Glutamatergic neuron (in vitro differentiated cells): ENCODE measurements at places on chromosomes 16 and 17. TPM values are rescaled to one million over a fixed set of nuclear protein-coding genes. Genes with fewer than 3 reads are reported as not detected.

Gene KRT31
- total RNA-seq = not detected

Gene CCL14
- total RNA-seq = not detected

Gene ITGB4
- not detected for total RNA-seq

DNA sequence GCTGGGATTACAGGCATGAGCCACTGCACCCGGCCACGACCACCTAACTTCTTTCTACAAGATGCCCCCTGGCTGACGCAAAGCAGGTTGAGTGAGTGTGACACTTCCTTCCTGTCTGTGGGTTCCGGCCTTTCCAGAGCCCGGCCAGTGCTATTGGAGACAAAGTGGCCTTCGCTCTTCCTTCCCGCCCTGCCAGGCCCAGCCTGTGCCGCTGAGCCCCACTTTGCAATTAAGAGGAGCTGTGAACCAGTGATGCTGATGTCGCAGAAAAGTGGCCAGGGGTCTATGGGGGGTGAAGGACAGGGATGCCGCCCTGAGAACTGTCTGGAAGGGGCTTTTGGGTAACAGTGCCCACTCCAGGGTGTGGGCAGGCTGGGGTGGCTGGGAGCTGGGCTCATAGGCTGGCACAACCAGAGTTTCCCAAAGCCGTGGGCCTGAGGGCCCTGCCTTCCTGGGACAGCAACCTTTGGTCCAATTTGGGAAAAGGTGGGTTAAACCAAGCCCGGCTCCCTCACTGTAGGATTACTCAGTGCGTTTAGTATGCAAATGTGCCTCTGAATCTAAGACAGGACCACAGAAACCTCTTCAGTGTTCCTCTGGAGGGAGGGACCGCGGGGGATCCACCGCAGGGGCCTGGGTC lies 174.9 kb downstream of the SEC14L1 start:
- DNase-seq = peak; percentile 13

GRCh38 chr17:72021417-72022041 lies 99.3 kb upstream of the SOX9 start:
- DNase-seq = no peak

Gene HAP1
- total RNA-seq = 0.76 TPM

GRCh38 chr17:74087002-74087585 lies 116.4 kb upstream of the RPL38 start:
- no peak for DNase-seq

DNA sequence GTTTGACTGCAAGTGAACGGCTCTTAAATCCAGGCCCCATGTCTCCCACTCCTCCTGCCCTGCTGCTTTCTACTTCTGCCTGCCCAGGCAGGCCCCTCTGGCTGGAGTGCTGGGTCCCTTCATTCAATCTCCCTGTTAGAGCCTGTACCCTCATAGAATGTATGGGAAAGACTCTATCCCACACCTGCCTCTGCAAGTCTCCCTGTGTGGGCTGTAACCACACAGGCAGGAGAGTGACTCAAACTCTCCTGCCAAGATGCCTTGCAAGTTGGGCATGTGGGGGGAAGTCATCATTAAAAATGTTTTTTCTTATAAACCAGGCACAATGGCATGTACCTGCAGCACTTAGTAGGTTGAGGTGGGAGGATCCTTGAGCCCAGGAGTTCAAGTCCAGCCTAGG lies 77.5 kb downstream of the PLXDC1 start:
- DNase-seq = no peak

GRCh38 chr16:6827931-6828330 lies 504.7 kb upstream of the RBFOX1 start:
- DNase-seq = no peak

DNA sequence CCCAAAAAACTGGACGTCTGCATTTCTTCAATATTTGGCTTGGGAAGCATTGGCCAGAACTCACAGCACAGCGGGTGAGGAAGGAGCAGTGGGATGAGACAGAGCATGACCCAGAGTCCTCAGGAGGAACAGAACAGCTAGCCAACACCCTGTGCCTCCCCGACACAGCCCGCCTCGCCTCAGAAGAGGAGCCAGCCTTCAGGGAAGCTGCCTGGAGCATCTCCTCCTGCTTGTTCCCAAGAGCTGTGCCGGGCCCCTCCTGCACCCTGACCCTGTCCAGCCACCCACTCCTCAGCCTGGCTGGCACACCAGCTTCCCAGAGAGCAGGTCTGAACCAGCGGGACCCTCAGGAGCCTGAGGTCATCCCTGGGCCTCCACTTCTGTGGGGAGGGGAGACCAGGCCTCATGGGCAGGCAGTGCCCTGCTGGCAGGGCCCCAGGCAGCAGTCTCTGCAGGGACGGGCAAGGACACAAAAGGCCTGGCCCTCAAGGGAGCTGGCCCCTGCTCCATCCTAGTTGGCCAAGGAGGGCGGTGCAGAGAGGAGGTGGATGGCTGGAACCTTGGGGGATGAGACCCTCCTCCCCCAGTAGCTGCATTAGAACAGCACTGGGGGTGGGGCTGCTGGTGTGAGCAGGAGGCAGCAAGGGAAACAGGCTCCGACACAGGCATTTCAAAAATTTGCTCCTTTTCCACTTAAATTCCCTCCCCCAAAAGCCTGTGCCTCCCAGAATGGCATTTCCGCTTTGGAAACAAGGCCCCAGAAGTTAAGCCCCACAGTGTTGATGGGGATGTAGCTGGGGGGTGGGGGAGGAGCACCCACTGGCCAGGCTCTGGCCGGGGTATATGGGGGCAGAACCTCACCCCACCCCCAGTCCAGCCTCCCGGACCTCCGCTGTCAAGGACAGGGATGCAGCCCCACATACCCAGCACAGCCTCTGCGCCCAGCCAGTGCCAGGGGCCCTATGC lies 1.8 kb upstream of the BCAR1 start:
- no peak for DNase-seq

Gene CXCL16
- not detected for total RNA-seq
